Cortex of kidney (tissue), 1 donor: ENCODE measurements at places on chromosomes 11 and 22.

GRCh38 chr11:73258104-73259035 is 13.8 kb upstream of the P2RY6 start:
- no peak for DNase-seq

GRCh38 chr22:45631140-45631840 is 40.3 kb upstream of the ATXN10 start:
- DNase-seq: no peak

- DNase-seq: no peak
Measured at GRCh38 chr22:25598609-25599008, 34.1 kb downstream of the GRK3 start.

- DNase-seq: no peak
Measured at GRCh38 chr11:107740271-107740670, 28.4 kb upstream of the SLN start.

GRCh38 chr22:48872271-48873190 is 955.1 kb downstream of the BRD1 start:
- DNase-seq: no peak

- DNase-seq: no peak
Measured at GRCh38 chr22:48855593-48856307, 971.9 kb downstream of the BRD1 start.

GRCh38 chr11:61146416-61146815 is 14.8 kb downstream of the VPS37C start:
- DNase-seq: no peak

- no peak for DNase-seq
Measured at GRCh38 chr22:40482886-40483285, 112.5 kb downstream of the SGSM3 start.

GRCh38 chr11:57668434-57668782 is 494 bp downstream of the ZDHHC5 start:
- no peak for DNase-seq

GRCh38 chr11:118910309-118911112 is 15.2 kb downstream of the BCL9L start:
- no peak for DNase-seq

DNA sequence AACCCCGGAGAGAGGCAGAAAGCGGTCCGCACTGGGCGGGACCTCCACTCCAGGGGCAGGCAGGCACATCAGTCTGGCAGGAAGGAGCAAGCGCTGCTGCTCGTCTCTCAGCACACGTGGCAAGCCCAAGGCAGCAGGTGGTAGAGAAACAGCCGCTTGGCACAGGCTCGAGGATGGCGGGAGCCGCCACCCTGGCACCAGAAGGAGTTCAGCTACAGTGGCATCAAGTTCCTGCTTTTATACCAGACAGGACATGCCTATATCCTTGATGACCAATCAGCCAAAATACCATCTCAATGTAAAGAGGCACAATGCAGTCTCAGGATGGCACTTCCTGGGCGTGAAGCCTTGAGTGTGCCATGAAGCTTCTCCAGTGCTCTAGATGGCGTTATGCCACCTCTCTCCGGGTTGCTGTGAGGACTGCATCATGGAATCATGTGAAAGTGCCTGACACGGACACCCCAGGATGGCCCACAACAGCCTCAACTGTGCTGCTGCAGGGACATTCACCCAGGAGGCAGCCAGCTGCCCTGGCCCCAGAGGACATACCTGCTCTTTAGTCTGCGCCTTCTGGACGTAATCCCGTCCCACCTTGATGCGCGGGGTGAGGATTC is 64.8 kb downstream of the APOL1 start:
- DNase-seq: no peak

DNA sequence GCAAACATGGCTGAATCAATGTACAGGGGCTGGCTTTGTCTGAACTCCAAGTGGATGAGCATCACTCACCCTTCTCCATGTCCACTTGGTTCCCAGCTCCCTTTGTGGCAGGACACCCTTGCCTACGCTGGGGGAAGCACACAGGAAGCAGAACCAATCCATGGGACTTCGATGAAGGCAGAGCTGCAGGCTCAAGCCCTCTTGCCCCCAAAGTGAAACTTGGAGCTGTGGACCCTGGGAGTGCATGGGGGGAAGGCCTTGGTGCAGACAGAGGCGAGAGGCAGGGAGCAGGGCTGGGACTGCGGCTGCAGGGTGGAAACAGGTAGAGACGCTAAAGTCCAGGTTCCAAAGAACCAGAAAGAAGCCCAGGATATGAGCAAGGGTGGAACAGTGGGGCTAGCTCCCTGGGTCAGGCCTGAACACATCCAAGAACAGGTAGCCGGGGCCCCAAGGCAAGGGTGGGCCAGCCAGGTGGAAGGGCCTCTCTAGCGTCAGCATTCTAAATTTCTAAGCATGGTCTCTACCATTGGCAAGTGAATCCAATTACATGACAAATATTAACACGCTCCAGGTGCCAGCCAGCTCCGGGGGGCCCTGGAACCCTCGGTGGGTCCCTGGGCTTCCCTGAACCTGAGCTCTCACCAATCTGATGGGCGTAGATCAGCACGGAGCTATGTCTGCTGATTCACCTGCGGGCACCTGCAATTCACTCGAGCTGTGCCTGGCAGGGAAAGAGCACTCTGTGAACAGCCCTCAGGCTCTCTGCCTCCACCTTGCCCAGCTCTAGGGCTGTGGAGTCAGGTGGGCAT is 532.8 kb downstream of the BRD1 start:
- no peak for DNase-seq

DNA sequence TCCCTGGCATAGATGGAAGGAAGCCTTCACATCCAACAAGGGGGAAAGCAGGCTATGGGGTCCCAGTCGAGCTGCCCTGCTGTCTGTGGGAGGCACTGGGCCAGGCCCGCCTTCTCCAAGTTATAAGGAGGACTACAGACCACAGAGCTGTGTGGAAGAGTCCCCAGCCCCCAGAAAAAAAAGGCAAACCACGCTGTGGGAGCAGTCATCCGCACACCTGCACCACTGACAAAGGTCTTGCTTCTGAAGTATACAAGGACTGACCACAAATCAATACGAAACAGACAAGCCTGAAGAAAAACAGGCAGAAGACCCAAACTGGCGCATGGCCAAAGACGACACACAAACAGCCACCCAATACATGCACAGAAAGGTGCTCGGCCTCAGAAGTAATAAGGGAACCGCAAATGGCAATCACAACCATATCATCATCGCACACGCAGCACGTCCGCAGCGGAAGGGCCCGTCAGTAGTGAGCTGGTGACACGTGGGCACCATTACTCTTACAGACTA is 384.1 kb downstream of the CTTN start:
- DNase-seq: no peak

DNA sequence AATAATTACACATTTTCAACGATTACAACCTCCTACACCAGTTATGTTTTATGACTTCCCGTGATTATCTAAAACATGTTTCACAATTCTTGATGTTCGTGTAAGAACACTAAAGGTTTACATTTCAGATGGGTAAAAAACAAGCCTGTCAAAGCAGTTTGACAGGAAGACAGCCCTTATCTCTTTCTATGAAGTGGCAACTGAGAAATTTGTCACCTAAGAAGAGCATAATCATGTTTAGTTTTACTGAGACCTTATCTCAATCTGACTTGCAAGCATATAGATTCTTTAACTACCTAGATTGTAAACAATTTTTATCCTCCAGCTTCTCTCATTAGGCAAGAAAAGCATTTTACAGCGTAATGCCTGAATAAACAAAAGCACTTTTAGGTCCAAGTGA is 218.4 kb upstream of the ZBED5 start:
- no peak for DNase-seq

- no peak for DNase-seq
Measured at GRCh38 chr22:46551996-46552395, 14.6 kb upstream of the CELSR1 start.

- DNase-seq: no peak
Measured at GRCh38 chr11:11977206-11977938, 31.1 kb downstream of the DKK3 start.

- DNase-seq: no peak
Measured at GRCh38 chr11:109153836-109154235, 268.2 kb upstream of the C11orf87 start.

- no peak for DNase-seq
Measured at GRCh38 chr11:12770966-12771597, 96.9 kb downstream of the TEAD1 start.

- DNase-seq: no peak
Measured at GRCh38 chr22:48841881-48842582, 985.6 kb downstream of the BRD1 start.

DNA sequence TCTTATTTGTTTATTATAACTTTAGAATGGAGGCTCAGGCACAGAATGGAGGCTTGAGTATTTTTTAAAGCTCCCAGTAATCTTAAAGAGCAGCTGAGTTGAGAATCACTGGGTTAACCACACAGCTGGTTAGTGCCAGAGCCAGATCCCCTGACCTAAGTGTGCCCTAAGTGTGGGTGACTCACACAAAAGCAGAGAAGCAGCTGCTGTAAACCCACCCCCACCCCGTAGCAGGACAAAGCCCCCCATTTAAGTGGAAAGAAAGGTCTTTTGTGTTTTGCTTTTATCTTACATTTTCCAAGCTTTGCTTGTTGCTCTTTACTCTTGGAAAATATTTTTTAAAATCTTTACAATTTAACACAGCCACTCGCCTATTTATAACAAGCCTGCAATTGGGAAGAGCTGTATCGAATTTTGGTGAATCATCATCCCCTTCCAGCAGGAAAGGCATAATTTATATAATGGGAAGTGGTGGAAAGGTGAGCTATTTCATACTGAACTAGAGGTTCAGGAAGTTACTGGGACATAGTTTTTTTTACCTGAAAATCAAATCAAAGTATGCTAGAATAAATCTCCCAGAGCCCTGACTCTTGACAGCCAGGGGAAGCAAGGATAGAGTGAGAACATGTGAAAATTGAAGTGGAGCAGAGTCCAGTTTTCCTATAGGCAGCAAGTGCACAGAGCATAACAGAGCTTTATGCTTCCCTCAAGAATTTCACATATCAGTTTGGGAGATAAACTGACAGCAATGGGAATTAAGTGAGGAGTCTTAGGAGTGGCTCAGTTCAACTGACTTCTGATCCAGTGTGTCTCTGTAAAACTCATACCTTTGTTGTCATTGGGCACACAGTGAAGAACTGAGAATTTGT is 405.7 kb downstream of the AASDHPPT start:
- no peak for DNase-seq

- no peak for DNase-seq
Measured at GRCh38 chr11:118930094-118930712, 4.5 kb upstream of the BCL9L start.

DNA sequence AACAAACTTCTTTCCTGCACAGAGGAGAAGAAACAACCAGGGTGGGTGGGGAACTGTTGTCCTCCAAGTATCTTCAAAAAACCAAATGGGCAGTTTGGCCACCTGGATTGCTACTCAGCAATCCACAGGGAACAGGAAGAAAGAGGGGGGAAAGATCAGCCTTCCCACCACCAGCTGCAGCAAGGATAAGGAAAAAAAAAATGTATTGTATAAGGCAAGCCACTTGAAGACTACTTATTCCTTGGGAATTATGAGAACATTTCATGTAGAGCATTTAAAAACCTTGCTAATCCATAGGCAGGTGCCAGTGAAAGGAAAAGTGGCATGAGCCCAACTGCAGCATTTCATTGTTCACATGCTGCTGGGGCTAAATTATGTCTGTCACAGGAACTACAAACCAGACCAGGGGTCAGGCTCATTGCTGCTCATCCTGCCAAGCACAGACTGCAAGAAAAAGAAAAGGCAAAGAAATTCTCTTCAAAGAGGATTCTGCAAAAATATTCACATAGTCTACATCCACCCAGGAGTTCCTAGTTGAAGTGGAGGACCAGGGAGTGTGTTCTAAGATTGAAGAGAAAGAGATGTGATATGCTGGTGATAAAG is 2.2 kb downstream of the RAB30 start:
- DNase-seq: no peak

- no peak for DNase-seq
Measured at GRCh38 chr22:39528080-39528661, 4.4 kb downstream of the RPS19BP1 start.

DNA sequence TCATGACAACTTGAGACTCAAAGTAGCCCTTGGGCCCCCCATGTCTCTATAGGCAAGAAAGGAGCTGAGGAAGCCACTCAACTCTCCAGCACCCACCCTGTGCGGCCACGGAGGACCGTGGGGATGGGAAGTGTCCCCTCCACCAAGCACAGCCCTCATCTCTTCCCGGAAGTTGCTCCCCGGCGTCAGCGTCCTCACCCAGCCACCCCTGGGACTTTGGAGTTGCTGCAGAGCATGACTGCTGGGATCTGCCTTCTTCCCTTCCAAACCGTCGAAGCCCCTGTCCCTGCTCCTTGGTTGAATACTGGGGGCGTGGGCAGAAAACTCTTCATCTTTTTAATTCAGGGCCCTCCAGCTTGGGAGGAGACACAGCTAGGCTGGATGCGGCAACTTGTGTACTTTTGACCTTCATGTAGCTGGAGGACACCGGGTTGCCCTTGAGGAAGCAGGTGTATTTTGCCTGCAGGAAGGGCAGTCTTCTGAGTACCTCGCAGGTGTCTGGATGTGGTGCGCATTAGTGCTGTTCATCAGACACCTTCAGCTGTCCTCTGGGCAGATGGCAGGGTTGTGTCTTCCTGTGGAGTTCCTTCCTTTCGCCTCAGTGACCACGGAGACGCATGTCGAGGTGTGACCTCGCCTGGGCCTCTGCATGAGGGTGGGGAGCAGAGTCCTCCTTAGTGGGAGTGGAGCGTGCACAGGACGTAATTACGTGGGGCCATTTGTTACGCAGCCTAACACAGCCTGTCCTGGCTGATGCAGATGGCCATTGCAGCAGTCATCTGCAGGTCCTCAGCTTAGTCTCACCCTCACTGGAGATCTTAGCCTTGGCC is 12.2 kb upstream of the IFITM3 start:
- DNase-seq: no peak

GRCh38 chr11:64499261-64500004 is 91.6 kb upstream of the SLC22A12 start:
- DNase-seq: no peak

DNA sequence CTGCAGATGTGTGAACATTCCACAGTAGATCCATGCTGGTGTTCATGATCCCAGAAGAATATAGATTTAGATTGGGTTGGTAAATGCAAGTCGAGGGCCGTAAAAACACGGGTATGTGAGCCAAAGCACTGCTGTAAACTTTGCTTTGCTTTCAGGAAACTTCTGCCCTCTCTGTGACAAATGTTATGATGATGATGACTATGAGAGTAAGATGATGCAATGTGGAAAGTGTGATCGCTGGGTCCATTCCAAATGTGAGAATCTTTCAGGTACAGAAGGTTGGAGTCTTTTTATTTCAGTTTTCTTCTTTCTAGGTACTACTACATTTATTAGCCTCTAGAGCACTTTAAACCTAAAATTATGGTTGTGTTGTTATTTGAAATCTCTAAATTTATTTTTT is 36.2 kb upstream of the TTC36 start:
- no peak for DNase-seq

- DNase-seq: no peak
Measured at GRCh38 chr11:26344647-26345046, 12.7 kb downstream of the ANO3 start.

- no peak for DNase-seq
Measured at GRCh38 chr11:130156108-130157022, 3.2 kb upstream of the ST14 start.
